ENCODE measurements at places on chromosomes 3 and 15.
A peak's percentile ranks its signal among the peaks of the same experiment; 100 is the strongest.

- no peak for DNase-seq
Observed at GRCh38 chr3:110381992-110382391, 689.6 kb upstream of the NECTIN3 start.

- DNase-seq: peak; percentile 64
Observed at GRCh38 chr15:52567871-52568600, 794 bp downstream of the ARPP19 start.

DNA sequence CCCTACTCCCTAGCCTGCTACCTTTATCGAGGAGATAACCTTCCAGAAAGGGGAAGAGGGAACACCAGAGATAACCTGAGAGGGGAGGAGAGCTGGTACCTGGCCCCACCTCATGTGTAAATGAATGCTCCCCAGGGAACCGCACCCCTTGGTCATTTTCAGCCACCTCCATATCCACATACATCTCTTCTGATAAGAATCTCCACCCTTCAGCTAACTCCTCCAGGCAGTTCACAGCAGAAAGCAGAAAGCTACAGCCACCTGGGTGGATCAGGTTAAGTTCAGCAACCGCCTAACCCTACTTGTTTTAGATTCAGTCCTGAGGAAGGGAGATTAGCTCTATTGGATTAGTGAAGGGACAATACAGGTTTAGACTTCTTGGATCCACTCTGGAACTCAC is 38.0 kb upstream of the TIMP4 start:
- no peak for DNase-seq

GRCh38 chr3:100730524-100730923 is 21.2 kb downstream of the TFG start:
- no peak for DNase-seq

GRCh38 chr15:95450413-95450812 is 880.1 kb upstream of the NR2F2 start:
- DNase-seq: no peak

GRCh38 chr3:170746175-170746942 is 123.6 kb downstream of the RPL22L1 start:
- no peak for DNase-seq

DNA sequence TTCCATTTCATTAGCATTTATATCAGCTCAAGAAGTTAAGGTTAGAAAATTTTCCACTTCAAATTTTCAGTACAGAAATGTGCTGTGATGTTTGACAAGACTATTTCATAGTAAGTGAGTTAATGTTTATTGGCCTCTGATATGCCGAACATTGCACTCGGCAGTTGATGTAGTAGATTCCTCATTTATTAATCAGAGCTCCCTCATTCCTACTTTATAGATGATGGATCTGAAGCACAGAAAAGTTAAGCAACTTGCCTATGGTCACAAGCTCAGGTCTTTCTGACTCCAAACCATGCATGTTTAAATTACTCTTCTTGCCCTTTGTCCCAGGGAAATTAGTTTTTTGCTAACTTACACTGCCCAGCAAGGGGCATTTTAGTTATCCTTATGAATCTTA is 92.0 kb downstream of the ATG7 start:
- DNase-seq: no peak

DNA sequence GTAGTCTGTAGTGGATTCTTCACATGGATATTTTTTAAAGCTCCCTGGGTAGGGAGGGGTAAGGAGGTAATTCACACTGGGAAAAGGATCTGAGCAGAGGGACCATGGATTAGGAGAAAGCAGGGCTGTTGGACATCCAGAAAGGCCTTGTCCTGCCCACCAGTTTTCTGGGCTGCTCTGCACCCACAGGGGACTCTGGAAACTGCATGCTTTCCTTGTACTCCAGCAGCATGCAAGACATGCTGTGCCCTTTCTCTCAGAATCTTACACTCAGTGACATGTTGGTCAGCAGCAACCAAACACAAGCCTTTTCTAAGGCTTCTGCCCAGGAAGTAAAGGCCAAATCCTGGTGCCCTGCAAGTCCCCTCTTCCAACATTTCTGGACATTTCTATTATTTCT is 2.5 kb upstream of the FBN1 start:
- no peak for DNase-seq

- no peak for DNase-seq
Observed at GRCh38 chr3:138456961-138457862, 22.8 kb downstream of the ESYT3 start.

DNA sequence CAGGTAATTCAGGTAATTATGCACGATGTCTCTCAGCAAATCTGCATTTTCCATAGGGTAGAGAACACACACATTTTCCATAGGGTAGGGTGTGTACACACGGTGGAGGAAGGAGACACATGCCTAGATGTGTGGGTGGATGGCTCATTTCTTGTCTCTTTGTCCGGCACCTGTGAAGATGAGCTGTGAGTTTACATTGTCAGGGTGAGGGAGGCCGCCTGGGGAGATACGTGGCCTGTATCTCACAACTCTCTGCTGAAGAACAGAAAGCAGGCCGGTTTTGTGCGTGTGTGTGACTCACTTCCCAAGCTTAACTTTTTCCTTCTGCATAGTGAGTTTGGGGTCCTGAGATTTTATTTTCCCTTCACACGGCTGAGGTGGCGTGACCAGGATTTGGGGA is 60.3 kb downstream of the SLC6A6 start:
- no peak for DNase-seq

DNA sequence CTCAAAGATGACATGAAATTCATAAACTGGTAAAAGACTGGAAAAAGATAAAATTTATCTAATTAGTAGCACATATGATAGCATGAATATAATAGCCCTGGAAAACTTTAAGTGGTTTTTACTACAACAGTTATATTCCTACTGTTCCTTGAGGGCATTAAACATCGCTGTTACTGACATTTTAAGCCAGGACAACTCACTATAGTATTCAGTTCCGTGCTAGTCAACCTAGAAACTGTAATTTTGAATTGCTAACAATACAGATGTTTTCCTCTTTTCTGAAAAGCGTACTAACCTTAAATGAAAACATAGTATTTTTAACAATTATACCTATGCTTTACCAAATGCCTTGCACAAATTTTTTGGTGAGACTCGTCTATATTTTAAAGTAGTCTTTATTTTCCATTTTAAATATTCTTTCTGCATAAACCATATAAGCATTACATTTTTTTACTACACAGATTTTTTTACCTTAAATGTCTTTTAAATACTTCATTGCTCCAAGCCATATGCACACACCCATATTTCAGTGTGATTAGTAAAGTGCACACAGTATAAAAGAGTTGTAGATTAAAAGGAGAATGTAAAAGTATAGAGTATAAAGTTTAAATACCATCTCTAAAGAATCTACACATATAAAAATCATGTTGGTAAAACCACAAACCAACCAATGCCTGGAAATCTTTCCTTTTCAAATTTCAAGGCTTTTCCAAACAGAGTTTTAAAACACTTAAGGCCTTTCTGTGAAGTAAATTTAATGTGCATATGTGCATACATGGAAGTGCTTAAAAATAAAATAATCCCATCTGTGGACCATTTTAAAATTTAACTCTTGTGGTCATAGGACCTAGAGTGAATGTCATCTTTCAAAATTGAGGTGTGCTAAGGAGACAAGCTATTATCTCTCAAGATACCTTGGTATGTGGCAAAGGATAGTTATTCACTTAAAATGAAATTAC is 20.1 kb upstream of the CBLB start:
- no peak for DNase-seq

- no peak for DNase-seq
Observed at GRCh38 chr3:156605686-156606605, 51.0 kb upstream of the SSR3 start.

DNA sequence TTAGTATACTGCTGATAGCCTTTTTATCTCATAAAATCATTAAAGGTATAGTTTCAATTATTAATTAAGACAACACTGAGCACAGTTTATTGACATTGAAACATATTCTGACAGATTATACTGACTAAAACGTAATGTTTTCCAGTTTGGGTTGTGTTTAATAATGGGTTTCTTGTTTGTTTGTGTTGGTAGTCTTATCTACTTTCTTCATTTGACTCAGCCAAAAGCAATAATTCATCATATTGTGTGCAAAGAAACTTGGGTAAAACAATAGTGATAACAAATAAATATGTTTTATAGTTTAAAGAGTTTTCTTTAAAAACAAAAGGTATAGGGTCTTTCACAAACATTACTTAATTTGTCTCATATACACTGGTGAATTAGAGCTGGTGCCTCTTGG is 629.2 kb upstream of the AGTR1 start:
- DNase-seq: no peak

DNA sequence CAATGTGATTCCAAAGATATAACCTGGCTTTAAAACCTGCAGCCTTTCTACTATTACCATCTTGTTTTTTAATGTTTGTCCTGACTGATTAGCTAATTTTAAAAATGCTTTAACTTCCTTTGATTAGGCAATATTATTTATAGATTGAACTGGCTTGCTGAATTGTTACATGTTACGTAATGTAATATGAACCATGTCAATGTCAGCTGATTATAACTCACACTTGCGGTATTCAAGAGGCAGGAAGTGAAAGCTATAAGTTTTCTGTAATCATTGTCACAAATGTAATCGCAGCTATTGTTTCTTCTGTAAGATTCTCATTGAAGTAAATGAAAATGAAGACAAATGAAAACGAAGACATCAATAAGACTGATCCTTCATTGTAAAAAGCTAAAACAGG is 146.8 kb downstream of the ROBO2 start:
- DNase-seq: no peak
